Uterus (tissue), 4 donors: ENCODE measurements at places on chromosomes 11 and 22.

DNA sequence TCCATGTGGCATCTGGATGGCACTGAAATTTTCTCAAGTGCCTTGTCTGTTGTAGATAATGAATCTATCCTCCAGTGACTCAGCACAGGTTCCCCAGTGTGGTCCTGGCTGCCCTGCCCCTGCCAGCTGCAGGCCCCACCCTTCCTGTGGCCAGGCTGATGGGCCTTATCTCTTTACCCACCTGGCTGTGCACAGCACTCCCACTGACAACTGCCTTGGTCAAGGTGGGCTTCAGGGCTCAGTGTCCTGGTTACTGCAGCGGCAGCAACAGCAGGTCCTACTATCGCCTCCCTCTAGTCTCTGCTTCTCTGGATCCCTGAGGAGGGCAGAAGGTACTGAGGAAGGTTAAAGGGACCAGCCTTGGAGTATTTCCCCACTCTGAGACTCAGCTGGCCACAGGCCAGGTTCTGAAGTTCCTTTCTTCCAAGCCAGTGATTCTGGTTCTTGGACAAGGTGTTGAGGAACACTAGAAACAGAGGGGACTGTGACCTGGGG, 3.1 kb downstream of the HMBS start:
- no peak for DNase-seq

- no peak for DNase-seq
Observed at GRCh38 chr11:6541356-6541755, 44.3 kb downstream of the DNHD1 start.

DNA sequence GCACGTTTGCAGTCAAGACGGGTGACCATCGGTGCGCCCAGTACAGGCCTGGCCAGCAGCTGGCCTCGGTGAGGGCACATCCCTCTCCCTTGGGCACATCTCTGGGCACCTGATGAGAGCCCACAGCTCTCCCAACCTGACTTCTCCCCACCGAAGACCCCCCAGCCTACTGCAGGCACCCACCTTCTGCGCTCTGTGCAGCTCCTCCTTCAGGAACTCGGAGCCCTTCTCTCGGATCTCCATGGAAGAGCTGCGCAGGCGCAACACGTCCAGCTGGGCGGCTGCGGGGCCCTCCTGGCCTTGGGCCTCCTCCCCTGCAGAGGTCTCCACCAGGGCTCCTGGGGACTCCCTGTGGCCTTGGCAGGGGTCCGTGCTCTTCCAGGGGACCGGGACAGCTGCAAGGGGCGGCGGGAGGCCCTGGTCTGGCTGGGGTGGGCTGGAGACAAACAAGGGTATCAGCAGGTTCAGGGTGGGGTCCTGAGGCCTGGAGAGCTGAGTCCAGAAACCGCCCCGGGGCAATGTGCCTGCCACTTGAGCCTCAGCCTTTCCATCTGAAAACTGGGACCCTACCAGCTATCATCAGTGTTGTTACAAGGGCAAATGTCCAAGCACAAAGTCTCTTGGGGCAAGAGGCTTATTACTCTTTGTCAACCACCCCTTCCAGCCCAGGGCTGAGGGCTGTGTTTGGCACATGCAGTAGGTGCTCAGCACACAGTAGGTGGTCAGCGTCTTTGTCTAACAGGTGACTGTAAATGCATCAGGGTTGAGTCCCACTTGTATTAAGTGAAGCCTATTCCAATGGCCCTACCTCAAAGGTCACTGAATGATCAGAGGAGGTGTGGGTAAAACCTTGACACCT, 9.3 kb downstream of the RAB3IL1 start:
- DNase-seq = no peak

- no peak for DNase-seq
Observed at GRCh38 chr11:69333149-69333710, 39.3 kb downstream of the MYEOV start.

- DNase-seq = no peak
Observed at GRCh38 chr11:134711588-134711987, 299.5 kb upstream of the B3GAT1 start.

GRCh38 chr11:130442737-130443136, 5.7 kb upstream of the ADAMTS15 start:
- DNase-seq = peak; percentile 42
